ENCODE measurements at places on chromosomes 5 and 9.

DNA sequence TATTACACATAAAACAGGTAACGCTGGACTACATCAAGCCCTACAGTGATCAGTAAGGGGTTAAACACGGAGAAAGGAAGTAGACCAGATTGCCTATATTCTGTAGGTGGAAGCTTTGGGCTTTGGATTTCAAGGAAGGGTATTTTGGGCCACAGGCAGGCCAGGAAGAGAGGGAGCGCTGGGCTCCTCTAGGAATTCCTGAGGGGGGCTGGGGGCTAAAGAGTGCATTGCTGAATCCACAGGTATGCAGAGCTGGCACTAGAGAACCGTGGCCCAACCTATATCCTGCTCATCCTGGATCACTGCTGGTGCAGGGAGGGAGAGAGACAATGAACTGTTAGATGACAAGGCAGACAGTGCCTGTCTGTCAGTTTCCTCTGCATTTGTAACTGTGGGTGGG is 367.1 kb downstream of the CSNK1G3 start:
- no peak for DNase-seq

GRCh38 chr5:15012061-15012460 is 140.5 kb upstream of the ANKH start:
- DNase-seq, result no peak

DNA sequence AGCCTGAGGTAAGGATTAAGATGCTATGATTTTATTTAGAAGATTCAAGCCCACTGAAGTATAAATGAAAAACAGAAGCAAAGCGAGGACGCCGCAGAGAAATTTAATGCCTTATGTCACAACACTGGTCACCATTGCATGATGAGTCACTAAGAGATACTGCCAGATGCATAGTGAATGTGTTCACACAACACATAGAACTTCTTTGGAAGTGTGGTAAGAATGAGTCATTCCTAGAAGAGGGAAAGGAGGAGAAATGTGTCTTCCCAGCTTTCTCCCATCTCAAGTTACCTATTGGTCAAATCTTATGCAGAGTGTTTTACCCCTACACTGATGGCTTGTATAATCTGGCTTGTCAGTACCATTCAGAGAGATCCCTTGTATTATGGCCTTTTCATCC is 465.3 kb upstream of the ARRDC3 start:
- no peak for DNase-seq

GRCh38 chr5:128224336-128224735 is 140.8 kb downstream of the SLC12A2 start:
- DNase-seq, result no peak

DNA sequence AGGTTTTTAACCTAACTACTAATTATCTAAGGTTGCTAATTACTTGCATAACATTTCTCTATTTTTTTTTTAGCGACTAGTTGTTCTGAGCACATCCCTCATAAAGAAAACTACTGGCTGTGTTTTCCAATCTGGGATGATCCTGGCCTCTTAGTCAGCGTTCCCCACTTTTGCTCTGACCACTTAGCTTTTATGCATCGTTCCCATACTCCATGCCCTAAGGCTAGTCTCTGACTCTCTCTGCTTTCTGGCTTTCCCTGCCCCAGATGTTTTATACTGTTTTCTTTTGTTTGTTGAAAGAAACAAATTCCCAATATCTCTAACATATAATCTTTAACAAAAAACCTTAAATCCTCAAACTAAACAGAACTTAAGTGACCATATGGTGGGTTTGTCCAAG is 217.9 kb downstream of the SPATA31D1 start:
- DNase-seq, result no peak

- DNase-seq, result no peak
Observed at GRCh38 chr9:95107976-95108375, 209.5 kb downstream of the FANCC start.

DNA sequence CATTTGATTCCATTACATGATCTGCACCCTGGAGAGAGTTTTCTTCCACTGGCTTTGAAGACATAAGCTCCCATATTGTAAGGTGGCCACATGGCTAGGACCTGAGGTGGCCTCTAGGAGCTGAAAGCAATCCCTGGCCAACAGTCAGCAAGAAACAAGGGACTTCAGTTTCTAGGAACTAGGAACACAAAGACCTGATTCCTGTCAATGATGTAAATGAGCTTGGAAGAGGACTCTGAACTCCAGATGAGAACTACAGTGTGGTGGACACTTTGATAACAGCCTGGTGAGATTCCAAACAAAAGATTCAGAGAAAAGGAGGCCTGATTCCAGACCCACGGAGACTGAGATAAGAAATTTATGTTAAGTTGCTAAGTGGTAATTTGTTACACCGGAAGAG is 129.0 kb downstream of the MCTP1 start:
- no peak for DNase-seq

DNA sequence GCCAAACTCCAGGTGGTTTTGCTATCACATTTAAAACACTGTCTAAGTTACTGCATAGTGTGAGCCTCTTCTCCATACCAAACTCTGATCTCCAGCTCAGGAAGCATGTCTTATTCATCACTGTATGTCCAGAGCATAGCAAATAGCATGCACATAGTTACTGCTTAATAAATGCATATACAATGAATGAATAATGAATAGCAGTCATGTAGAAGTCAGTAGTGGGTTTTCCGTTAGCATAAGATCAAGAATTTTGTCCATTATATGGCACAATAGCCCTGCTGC is 329.4 kb downstream of the ARRDC3 start:
- DNase-seq, result no peak

- DNase-seq, result no peak
Observed at GRCh38 chr5:74903165-74903787, 37.1 kb upstream of the FAM169A start.

DNA sequence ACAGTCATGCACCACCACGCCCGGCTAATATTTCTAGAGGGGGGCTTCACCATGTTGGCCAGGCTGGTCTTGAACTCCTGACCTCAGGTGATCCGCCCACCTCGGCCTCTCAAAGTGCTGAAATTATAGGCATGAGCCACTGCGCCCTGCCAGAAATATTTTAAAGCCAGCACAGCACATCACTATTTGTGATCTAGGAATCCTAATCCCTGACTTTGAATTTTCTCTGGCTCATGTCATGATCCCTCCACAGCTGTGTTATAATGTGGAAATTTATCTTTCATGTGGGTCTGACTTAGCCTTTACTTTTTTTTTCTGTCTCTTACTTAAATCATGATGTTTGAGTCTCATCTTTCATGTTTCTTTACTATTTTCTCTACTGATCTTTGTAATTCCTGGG is 18.7 kb upstream of the ITGA1 start:
- no peak for DNase-seq

- no peak for DNase-seq
Observed at GRCh38 chr9:136629001-136629878, 33.5 kb upstream of the EGFL7 start.

GRCh38 chr9:93658184-93658925 is 82.0 kb downstream of the PHF2 start:
- DNase-seq, result no peak

DNA sequence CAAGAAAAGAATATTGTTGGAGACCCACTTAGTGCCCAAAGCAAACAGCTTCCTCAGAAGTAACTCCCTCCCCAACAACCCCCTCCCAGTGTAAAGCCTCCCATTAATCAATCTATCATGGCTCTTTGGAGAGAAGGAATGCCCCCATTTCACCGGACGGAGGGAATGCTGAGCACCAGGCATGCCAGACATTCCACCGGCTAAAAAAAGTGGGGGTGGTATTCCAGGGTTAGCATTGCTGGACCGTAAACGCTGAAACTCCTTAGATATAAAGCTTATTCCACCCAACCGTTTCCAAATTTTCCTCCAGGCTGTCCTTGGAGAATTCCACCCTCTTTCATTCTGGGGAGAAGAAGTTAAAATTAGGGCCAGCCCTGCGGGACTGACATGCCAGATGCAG is 363 bp upstream of the MAMDC2 start:
- DNase-seq, result no peak

DNA sequence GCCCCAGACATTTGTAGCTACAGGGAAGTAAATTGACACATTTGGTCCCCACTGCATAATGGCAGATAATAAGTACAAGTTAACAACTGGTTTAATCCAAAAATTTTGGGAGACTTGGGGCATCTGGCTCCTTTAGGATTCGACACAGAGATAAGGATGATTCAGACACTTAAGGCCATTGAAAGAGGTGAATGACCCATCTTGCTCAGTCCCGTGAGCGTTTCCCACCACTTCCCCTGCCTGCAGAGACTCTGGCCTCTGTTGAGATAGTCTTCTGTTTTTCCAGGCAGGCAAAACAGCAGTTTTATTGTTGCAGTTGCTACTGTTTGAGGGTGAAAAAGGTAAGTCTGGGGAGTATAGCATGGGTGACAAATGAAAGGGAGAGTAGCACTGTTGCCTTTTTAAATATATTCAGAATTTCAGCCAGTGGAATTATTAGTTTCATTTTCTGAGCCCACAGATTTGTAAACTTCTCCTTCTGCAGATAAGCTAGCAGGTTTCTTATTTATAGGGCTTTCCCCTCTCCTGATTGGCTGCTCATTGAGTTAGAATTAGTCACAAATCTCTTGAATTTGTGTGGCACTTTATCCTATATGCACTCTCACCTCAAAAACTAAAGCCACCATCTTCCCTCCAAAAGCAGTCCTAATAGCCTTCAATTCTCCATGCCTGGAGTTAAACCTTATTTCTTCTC is 19.3 kb downstream of the ACO1 start:
- DNase-seq, result no peak

DNA sequence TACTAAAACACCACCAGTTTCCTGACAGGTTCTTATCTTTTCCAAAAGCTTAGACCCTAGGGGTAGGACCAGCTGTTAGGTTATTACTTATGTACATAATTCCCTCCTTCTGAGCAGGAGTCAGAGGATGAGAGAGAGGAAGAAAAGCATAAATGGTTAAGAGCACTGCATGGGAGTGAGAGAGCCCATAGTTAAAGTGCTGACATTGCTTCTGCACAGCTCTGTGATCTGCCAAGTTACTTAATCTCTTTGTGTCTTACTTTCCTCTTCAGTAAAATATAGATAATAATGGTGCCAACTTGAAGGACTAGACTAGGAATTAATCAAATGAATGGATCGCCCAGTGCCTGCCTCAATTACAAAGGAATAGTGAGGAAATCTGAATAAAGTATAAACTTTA is 66.4 kb downstream of the NRG2 start:
- no peak for DNase-seq

DNA sequence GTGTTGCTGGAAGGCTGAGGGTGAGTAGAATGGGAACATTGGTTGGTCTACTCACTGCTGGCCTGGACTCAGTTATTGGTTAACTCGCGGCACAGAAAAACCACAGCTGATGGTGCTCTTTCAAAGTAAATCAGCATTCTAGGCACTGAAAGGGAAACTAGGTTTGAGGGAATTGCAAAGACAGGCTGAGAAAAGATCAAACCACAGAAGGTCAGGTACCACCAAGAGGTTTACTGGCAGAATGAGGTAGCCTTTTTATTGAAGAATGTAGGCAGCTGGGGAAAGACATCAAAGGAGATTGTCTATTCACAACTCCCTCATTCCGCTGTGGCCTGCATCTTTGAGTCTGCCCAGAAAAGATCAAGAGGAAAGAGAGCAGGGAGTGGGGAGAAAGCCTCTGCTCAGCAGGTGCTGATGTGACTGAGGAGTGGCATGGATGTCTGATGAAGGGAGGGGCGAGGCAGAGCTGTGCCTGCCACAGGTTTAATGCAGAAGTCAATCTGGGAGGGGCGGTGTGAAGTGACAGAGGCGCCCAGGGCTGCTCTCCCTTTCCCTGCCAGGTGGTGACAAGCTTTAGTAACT is 255.5 kb downstream of the MAN2A1 start:
- DNase-seq, result no peak

DNA sequence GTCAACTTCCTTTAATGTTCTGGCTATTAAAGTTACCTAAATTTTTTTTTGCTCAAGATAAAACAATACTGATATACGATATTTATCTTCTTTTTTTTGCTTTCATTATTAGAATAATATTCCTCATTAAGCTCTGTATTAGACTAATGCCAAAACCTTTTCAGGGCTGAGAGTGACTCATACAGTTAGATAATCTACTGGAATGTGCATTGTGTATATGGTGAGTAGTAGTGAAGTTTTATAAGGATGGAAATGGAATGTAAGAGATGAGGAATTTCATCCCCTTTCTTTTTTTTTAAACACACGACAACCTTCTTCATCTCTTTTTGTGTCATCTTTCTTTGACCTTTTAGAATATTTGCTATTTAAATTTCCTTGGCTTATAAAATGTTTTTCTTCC is 268.6 kb downstream of the ISL1 start:
- DNase-seq, result no peak

- no peak for DNase-seq
Observed at GRCh38 chr9:78324068-78324650, 27.2 kb downstream of the PSAT1 start.

GRCh38 chr5:109996246-109996645 is 306.5 kb downstream of the MAN2A1 start:
- DNase-seq, result no peak

DNA sequence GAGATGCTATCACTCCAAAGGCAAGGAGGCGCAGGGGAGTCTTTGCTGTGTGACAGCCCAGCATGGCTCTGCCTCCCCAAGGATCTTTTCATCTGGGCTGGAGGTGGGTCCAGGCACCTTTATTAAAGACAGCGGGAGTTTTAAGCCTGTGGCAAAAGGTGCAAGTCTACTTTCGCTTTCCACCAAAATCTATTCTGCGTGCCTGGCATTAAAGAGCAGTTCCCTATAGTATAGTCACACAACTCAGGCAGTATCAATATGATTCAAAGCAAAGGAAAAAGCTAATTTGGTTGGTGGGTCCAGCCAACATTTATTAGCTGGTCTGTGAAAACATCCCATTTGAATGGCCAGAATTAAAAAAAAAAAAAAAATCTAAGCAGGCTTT is 398.7 kb downstream of the EBF1 start:
- no peak for DNase-seq

DNA sequence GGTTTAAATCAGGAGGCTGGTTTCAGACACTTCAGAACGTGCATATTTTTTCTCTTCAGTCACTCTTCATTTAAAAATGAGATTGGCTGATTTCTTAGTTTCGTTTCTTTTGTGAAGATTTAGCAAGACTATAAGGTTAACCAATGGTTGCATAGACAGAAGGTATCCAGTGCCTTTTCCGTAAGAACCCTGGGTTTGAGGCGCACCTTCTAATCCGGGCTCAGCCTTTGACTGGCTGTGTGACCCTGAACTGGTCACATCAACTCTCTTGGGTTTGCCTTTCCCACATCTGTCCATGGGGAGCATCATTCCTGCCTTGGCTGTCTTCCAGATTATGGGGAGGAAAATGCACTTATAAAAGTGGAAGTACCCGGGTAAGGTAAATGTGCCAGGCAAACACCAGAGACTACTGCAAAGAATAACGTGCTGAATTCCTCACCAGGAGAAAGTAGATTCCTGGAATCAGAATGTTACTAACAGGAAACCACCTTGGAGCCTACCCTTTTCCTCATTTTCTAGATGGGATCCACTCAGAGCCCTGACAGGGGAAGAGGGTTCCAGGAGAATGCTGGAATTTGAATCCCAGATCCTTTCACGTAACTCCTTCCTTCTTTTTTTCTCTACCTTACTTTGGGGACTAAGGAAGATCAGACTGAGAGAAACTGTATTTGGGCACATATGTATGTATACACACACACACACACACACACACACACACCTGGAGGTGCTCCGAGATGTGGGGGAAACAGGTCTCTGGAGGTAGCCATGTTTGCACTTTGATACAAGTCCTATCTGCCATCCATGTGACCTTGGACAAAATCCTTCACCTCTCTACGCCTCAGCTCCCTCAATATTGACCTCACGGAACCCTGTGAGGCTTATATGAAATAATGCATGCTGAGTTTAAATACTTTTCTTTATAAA is 6.8 kb downstream of the HAND1 start:
- no peak for DNase-seq

GRCh38 chr9:109100543-109101201 is 19.1 kb downstream of the TMEM245 start:
- no peak for DNase-seq

All from T-cell (primary cell).